ENCODE measurements at places on chromosomes 1 and 21. TPM values are rescaled to one million over a fixed set of nuclear protein-coding genes. Genes with fewer than 3 reads are reported as not detected.

The S100A9 gene
- 91.9 TPM for total RNA-seq

The FCN3 gene
- 32.2 TPM for total RNA-seq

The GNPAT gene
- total RNA-seq, result 49.0 TPM

The ACKR1 gene
- total RNA-seq, result 22.5 TPM

The OR2L13 gene
- not detected for total RNA-seq

The VAV3 gene
- 1.9 TPM for total RNA-seq

The GIPC2 gene
- total RNA-seq, result 4.0 TPM

The CNKSR1 gene
- 2.9 TPM for total RNA-seq

All from cardiac septum (tissue), 1 donor.